ENCODE measurements at places on chromosomes 11 and 22. TPM values are rescaled to one million over a fixed set of nuclear protein-coding genes. Genes with fewer than 3 reads are reported as not detected.

GRCh38 chr11:1193326-1194230, 29.3 kb upstream of the MUC5B start:
- no peaks in the 10 kb centered on the region for H3K36me3 ChIP-seq
- peak; percentile 9 for DNase-seq
- peaks cover 4% of the 10 kb centered on the region for H3K27me3 ChIP-seq
- H3K27ac ChIP-seq = no peak overlapping the region

DNA sequence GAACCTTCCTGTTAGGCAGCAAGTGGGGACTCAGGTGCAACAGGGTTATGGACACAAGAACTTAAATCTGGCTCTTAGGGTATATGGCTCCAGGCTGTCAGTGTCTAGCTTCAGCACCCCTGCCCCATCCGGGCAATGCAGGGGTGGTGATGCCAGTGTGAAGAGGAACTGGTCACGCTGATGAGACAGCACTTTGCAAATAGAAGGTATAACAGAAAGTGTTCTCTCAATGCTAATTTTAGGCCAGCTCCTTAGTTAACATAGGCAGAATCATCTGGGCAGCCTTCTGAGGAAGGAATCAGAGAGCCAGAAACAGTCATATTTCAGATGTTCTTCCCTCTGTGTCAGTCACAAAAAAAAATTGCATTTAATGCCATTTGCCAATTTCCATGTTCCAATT, 41.2 kb downstream of the SYT9 start:
- peaks cover 4% of the 10 kb centered on the region for H3K36me3 ChIP-seq
- H3K27me3 ChIP-seq = no peaks in the 10 kb centered on the region
- peaks cover 15% of the 10 kb centered on the region for H3K4me1 ChIP-seq
- H3K4me3 ChIP-seq = no peak overlapping the region

- no peak overlapping the region for H3K27ac ChIP-seq
- no peak for DNase-seq
- no peaks in the 10 kb centered on the region for H3K27me3 ChIP-seq
- H3K4me1 ChIP-seq = no peaks in the 10 kb centered on the region
- no peaks in the 10 kb centered on the region for H3K36me3 ChIP-seq
These were observed 59.3 kb downstream of the STIM1 start for GRCh38 chr11:3914805-3915204.

DNA sequence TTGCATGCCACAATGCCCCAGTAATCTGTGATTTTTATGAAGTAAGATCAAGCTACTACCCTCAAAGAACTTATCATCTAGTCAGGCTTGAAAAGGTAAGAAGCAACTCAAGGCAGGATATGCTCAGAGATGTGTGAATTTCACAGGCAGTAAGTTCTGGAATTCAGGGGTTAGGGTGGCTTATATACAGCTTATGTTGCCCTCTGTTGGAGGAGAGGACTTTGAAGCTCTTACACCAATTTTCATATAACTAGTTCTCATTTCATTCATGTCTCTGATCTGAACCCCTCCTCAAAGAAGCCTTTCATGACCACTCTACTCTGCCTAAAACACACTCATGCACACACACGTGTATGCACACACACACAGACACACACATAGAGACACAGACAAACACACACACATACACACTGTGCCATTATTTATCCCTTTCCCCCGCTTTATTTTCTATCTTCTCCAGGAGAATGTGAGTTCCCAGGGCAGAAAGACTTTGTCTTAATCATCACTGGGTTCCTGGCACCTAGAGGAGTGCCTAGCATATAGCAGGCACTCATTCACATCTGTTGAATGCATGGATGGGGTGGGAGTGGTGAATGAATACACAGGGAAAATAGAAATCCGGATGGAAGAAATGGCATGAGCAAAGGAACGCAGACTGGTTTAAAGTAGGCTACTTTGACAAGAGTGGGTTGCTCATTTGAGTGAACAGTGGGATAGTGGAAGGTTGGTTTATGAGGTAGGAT, 220.7 kb upstream of the ZBED5 start:
- no peaks in the 10 kb centered on the region for H3K36me3 ChIP-seq
- peaks cover 7% of the 10 kb centered on the region for H3K27me3 ChIP-seq
- H3K27ac ChIP-seq = no peak overlapping the region
- H3K4me1 ChIP-seq = peaks cover 70% of the 10 kb centered on the region

GRCh38 chr11:92300876-92301275, 76.3 kb downstream of the FAT3 start:
- no peak overlapping the region for H3K4me3 ChIP-seq
- 0 out of 2 replicates have a peak overlapping the region, but pooled peaks have one; percentile 1 for H3K27ac ChIP-seq
- peaks cover 68% of the 10 kb centered on the region for H3K4me1 ChIP-seq
- H3K36me3 ChIP-seq = no peaks in the 10 kb centered on the region
- DNase-seq = no peak

GRCh38 chr11:81098471-81098870, 1635.2 kb downstream of the FAM181B start:
- no peak for DNase-seq
- H3K4me3 ChIP-seq = no peak overlapping the region
- no peaks in the 10 kb centered on the region for H3K4me1 ChIP-seq
- no peak overlapping the region for H3K27ac ChIP-seq
- no peaks in the 10 kb centered on the region for H3K27me3 ChIP-seq

DNA sequence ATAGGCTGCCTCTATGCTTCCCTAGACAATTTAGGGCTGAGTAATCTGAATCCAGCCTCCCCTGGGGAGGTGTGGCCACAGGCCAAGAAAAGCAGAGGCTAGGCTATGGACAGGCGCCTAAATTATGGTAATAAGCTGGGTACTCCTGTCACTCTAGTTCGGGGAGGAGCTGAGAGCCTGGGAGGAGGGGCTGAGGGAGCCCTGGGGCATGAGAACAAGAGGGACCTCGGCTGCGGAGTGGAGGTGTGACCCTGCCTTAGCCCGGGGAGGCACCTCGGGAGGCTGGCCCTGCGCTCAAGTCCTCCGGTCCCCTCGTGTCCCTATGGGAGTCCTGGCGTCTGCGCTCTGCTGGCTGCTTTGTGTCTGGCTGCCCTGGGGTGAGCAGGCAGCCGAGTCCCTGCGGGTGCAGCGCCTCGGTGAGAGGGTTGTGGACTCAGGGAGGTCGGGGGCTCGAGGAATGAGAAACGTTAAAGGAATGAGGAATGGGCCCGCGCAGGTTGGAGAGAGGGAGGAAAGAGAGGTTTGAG, at the start of gene OTOG:
Gene OTOG (plus strand): TSS at position 209 of the 527 bp plus-strand sequence. CDS start 114 bp downstream, at position 323.
- peaks cover 39% of the 10 kb centered on the region for H3K4me1 ChIP-seq
- H3K27ac ChIP-seq = peak within 1 kb of the TSS; percentile 79
- DNase-seq = peak; percentile 84
- H3K4me3 ChIP-seq = peak within 1 kb of the TSS; percentile 78
- H3K36me3 ChIP-seq = no peaks in the 10 kb centered on the region

DNA sequence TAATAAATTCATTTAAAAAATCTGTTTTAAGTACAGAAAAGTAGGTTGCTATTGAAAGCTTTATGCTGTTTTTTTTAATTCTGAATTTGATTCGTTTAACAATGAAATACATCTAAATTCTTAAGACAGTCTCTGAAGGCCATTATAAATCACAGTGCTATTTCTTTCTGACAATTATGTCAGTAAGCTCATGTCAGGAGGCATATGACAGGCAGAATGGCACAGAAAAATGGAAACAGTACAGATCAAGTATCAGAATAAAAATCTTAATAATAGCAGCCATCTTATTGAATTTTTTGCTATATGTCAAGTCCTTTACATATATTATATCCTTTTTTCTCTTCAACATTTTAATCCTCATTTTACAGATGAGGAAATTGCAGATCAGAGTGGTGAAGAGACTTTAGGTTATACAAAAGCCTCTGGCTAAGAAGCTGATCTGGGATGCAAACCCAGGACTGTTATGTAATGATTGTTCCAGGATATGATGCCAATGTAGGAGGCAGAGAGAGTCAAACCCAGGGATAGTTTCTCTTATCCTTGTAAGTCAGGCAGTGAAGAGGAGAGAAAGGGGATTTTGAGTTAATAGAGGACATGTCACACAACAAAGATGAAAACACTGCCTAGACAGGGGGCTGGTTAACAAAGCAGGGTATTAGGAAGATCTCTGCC, 283.1 kb upstream of the CCDC90B start:
- peaks cover 39% of the 10 kb centered on the region for H3K4me1 ChIP-seq
- H3K36me3 ChIP-seq = no peaks in the 10 kb centered on the region

GRCh38 chr11:16856022-16856471, 117.6 kb downstream of the C11orf58 start:
- no peak overlapping the region for H3K27ac ChIP-seq
- H3K36me3 ChIP-seq = no peaks in the 10 kb centered on the region
- no peaks in the 10 kb centered on the region for H3K27me3 ChIP-seq
- no peaks in the 10 kb centered on the region for H3K4me1 ChIP-seq

- no peak for DNase-seq
- 0 out of 2 replicates have a peak, but pooled peaks cover 5% of the 10 kb centered on the region for H3K4me1 ChIP-seq
- no peak overlapping the region for H3K4me3 ChIP-seq
- H3K27ac ChIP-seq = no peak overlapping the region
- H3K36me3 ChIP-seq = no peaks in the 10 kb centered on the region
These were observed 56.8 kb downstream of the RPL27A start for GRCh38 chr11:8739309-8739793.

DNA sequence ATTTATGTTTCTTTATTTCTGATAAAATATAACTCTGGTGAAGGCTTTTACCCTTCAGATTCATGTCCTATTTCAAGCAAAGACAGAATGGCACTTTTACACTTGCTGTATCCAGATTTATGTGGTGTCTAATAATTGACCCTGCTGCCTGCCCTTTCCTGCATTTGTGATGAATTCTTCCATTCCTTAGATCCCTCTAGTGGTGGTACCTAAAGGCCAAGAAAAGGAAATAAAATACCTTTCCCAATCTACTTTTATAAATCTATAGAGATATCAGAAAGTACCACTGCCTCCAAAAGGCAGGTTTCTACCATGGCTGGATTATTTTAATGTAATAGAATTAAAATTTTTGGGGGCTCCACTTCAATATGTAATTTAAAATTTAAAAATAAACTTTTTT, 34.2 kb downstream of the CCDC81 start:
- H3K36me3 ChIP-seq = no peaks in the 10 kb centered on the region
- DNase-seq = no peak
- no peaks in the 10 kb centered on the region for H3K27me3 ChIP-seq
- no peak overlapping the region for H3K27ac ChIP-seq
- no peak overlapping the region for H3K4me3 ChIP-seq
- no peaks in the 10 kb centered on the region for H3K4me1 ChIP-seq

DNA sequence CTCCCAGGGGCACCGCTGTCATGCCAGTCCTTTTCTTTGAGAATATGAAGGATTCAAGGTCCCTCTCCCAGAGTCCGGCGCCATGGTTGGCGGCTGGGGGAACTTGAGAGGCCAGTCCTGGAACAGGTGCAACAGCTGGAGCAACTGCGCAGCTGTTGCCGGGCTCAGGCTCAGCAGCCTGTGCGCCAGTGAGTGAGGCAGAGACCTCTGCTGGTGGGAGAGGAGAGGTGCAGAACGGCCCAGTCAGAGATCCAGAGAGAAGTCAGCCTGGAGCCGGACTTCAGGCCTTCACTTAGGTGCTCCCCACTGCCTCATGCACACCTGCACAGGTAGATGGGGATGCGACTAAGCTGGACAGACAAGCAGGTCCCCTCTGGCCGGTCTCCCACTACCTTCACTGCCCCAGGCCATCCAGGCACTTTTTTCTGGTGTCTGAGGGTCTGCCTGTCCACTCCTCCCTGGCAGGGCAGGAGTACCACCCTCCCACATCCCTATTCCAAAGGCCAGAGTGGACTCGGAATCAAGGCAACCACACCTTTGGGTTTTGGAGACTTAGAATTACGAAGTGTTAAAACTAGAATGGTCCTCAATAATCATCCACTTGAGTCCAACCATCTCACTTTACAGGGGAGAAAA, 4.6 kb downstream of the CHRDL2 start:
- H3K36me3 ChIP-seq = no peaks in the 10 kb centered on the region
- peaks cover 78% of the 10 kb centered on the region for H3K27me3 ChIP-seq
- no peak overlapping the region for H3K27ac ChIP-seq
- peak; percentile 79 for DNase-seq
- peaks cover 6% of the 10 kb centered on the region for H3K4me1 ChIP-seq
- H3K4me3 ChIP-seq = no peak overlapping the region

DNA sequence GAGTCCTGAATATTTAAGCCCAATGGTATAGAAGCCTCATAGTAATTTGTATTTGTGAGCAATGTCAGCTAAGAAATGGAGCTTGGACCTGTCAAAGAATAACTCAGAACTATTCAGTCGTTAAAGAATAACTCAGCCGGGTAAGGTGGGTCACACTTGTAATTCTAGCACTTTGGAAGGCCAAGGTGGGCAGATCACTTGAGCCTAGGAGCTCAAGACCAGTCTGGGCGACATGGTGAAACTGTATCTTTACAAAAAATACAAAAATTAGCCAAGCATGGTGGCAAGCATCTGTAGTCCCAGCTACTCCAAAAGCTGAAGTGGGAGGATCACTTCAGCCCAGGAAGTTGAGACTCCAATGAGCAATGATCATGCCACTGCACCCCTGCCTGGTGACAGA, 1526.5 kb downstream of the LRRC4C start:
- no peak overlapping the region for H3K4me3 ChIP-seq
- H3K4me1 ChIP-seq = no peaks in the 10 kb centered on the region
- DNase-seq = no peak
- peaks cover 9% of the 10 kb centered on the region for H3K27me3 ChIP-seq
- peaks cover 48% of the 10 kb centered on the region for H3K36me3 ChIP-seq

DNA sequence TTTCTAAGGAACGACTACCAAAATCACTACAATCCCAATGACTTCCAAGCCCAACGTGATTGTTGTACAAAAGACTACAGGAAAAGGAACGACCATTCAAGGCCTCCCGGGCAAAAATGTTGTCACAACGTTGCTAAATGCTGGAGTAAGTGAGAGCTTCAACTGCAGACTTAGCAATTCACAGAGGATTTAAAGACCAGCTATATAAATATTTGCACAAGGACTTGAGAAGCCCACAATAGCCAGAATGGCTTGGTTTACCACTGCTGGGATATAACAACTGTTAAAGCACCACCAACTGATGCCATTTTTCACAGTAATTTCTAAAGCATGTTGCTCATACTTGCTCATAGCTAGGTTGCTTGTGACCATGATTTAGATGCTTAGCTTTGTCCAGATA, 78.3 kb downstream of the EMSY start:
- no peaks in the 10 kb centered on the region for H3K4me1 ChIP-seq
- peaks cover 24% of the 10 kb centered on the region for H3K36me3 ChIP-seq
- DNase-seq = no peak
- H3K27ac ChIP-seq = no peak overlapping the region
- no peak overlapping the region for H3K4me3 ChIP-seq

DNA sequence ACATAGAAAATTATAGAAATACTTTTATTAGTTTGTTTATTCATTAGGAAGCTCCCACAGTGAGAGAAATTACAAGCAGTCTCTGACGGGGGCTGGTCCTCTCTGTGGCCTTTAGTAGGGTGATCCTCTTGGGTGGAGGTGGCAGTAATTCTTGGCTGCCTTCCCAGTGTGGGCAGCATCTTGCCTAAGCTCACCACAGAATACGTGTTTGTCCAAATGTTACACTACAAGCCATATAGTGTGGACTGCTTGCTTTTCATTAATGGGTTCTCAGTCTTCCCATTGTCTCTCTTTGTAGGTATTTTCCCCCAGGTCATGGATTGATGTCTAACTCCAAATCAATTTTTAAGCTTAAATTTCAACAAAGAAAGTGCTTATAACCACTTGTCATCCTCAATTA, 43.3 kb downstream of the ENDOD1 start:
- DNase-seq = no peak
- no peaks in the 10 kb centered on the region for H3K4me1 ChIP-seq
- H3K27me3 ChIP-seq = 0 out of 2 replicates have a peak, but pooled peaks cover 3% of the 10 kb centered on the region
- H3K27ac ChIP-seq = no peak overlapping the region

Gene OR52A1
- total RNA-seq = 5.4 TPM

Gene MFRP
- not detected for total RNA-seq

Gene DCHS1
- total RNA-seq = 12.6 TPM
